ENCODE measurements at places on chromosomes 5 and 9.

DNA sequence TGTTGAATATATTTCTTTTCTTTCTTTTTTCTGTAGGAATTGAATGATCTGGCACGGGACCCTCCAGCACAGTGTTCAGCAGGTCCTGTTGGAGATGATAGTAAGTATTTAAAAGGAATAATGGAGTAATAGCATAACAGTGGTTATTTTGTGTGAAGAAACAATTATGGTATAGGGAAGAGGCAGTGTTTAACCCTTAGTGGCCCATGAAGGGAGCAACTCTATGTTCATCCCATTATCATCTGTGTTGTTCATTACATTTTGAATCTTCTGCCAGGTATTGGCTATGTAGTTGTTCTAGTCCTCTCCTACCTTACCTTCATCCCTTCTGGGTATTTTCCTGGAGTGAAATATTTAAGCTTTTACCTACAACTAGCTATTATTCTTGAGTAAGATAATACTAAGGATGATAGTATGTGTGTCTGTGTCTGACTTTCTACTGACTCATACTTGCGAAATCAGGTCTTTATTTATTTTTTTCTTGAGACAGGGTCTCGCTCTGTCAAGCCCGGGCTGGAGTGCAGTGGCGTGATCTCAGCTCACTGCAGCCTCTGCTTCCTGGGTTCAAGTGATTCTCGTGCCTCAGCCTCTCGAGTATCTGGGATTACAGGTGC lies 39.3 kb downstream of the UBE2D2 start:
- no peak for DNase-seq

DNA sequence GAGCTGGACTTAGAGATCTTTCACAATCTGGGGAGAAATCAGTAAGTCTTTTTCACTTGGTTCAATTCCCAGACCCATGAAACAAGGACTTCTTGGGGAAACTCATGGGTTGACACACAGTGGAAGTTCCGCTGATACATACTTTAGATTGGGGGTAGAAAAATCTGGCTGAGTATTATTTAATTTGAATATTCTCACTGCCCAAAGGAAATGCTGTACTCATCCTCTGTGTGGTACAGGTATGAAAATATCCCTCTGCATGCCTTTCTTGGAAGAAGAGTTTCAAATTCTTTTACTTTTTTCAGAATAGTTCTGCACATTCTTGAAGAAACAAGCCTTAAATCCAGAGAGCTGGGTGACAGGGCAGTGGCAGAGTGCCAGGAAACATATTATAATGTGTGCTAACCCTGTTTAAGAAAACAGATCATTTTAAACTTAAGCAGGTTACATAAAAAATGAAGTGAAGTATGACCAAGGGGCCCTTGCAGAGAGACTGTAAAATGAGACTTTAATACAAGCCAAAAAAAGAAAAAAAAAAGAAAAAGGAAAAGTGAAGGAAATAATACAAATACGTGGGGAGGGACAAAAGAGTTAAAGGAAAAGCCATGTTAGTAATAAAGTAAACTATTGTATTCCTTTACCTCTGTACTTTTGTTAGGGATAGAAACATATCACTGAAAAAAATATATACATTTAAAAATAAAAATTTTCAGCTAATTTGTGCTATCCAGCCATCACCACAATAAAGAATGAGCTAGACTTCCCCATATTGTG lies 173.4 kb upstream of the NR3C1 start:
- DNase-seq = no peak

GRCh38 chr5:128083811-128084227 lies 253 bp downstream of the SLC12A2 start:
- no peak for DNase-seq

- DNase-seq = no peak
These were observed 8.1 kb downstream of the FGF18 start for GRCh38 chr5:171427318-171428167.

- DNase-seq = no peak
These were observed 7.0 kb upstream of the RASGEF1C start for GRCh38 chr5:180215783-180216630.

DNA sequence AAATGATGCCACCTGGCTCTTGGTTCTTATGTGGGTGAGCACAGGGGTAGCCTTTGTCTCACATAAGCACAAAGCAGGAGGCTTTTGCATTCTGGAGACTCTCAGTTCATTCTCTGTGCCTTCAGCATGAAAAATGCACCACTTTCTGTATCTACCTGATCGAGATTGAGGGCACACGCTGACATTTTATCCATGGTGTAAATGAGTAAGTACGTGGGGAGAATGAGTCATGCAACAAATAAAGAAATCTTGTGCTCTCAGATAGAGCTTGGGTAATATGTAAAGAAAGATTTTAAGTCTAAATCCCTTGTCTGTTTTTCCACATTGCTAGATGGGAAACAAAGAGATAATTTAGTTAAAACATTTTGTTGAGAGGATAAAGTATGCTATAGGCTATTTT lies 607.2 kb upstream of the WWC1 start:
- DNase-seq = no peak

- DNase-seq = peak; percentile 37
These were observed 9.3 kb upstream of the PFDN1 start for GRCh38 chr5:140312067-140312790.

- DNase-seq = no peak
These were observed 117.1 kb downstream of the DMXL1 start for GRCh38 chr5:119187776-119188529.

DNA sequence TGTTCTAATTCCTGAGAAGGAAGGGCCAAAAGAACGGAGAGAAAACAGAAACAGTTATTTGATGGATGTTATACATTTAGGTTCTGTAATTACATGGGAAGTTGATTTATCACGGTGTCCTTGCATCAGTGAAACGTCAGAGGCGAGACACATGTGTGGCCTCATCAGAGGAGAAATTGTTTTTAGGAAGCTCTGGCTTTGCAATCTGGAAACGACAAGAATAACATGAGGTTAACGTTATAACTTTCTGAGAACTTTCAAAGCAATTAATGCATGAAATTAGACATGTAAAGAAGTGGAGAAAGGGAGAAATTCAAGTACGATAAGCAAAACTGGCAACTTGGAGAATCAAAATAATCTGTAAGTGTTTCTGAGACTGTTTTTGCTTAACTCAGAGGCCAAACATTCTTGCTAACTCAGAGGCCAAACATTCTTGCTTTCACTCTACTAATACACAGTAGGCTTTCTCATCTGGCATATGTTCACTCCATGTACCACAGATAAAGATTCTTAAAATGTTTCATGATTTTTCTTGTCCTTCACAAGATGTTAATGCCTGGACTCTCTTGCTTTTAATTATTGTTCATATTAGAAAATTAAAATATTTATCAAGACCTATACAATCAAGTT lies 933.0 kb downstream of the TLE4 start:
- DNase-seq = no peak

DNA sequence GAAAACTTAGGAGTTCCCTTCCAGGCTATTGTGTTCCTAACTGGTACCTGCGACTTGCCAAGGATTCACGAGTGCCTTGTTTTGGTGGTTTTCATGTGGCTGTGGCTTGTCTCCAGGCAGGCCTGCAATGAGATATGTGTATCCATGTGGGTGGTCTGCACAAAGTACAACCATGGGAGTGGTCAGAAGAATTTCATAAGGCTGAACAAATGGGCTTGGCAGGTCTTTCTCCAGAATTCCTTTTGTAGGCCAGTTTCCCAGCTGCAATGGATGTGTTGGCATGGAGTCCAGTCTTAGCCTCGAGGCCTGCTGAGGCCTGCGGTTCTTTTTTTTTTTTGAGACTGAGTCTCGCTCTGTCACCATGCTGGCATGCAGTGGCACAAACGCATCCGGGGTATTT lies 28.8 kb upstream of the MELK start:
- DNase-seq = no peak

DNA sequence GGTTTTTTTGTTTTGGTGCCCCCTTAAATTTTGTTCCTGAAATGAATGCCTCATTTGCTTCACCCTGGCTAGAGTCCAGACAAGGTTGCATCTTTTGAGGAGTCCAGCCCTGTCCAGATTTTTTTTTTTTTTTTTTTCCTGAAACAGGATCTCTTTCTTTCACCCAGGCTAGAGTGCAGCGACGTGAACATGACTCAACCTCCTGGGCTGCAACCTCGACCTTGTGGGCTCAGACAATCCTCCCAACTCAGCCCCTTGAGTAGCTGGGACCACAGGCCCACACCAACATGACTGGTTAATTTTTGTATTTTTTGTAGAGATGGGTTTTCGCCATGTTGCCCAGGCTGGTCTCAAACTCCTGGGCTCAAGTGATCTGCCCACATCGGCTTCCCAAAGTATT lies 469.0 kb upstream of the BRINP1 start:
- no peak for DNase-seq

GRCh38 chr9:113631871-113632665 lies 168.5 kb downstream of the RGS3 start:
- DNase-seq = no peak

GRCh38 chr5:88883059-88883835 lies at the start of gene MEF2C:
Gene MEF2C, minus strand, starts transcription at chr5:88883184. Its CDS starts 59,396 bp downstream, at chr5:88823788.
- DNase-seq = peak; percentile 57

- DNase-seq = no peak
These were observed 9.9 kb downstream of the STC2 start for GRCh38 chr5:173318330-173318729.

GRCh38 chr5:8676695-8677094 lies 807.7 kb downstream of the MTRR start:
- no peak for DNase-seq

- DNase-seq = peak; percentile 12
These were observed 46.7 kb downstream of the GARNL3 start for GRCh38 chr9:127311239-127311741.

DNA sequence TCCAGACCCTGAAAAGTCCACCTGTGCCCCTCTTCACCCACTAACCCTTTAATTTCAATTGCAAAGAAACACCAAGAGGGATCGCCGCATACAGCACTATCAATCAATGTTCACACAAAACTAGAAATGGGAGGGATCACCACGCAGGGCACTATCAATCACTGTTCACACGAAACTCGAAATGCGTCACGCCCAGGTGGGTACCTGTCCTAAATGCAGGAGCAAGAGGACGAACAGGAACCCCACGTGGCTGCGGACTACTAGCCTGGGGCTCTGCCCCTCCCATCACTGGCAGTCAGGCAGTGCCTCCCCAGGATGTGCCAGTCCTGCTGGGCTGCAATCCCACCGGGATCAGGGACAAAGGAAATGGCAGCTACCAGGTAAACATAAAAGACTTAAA lies 28.2 kb downstream of the RASGEF1C start:
- DNase-seq = no peak

- DNase-seq = no peak
These were observed 116.2 kb upstream of the CNTLN start for GRCh38 chr9:17018540-17019196.

GRCh38 chr5:140609126-140609525 lies 23.8 kb downstream of the CD14 start:
- DNase-seq = no peak

DNA sequence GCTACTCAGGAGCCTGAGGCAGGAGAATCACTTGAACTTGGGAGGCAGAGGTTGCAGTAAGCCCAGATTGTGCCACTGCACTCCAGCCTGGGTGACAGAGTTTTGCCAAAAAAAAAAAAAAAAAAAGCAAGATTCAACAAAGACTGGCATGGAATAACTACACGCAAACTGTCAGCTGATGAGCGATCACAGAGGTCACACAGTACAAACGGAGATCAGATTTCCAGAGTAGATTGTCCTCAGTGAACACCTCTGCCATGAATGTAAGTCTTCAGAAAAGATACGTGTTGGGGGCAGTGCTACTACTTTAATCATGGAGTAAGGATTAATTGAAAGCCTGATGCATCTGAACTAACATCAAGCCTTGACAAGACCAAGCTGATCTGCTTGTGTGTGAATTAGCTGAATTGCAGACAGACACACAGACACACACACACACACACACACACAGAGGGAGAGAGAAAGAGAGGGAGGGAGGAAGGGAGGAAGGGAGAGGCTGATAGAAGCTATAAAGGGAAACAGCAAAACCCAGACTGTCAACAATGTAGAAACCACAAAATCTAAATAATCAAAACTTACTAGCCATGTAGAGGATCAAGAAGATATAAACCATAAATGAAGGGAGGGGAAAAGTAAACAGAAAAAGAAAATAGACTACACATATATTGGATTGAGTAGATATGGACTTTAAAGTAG lies 222.9 kb upstream of the ZNF462 start:
- no peak for DNase-seq

DNA sequence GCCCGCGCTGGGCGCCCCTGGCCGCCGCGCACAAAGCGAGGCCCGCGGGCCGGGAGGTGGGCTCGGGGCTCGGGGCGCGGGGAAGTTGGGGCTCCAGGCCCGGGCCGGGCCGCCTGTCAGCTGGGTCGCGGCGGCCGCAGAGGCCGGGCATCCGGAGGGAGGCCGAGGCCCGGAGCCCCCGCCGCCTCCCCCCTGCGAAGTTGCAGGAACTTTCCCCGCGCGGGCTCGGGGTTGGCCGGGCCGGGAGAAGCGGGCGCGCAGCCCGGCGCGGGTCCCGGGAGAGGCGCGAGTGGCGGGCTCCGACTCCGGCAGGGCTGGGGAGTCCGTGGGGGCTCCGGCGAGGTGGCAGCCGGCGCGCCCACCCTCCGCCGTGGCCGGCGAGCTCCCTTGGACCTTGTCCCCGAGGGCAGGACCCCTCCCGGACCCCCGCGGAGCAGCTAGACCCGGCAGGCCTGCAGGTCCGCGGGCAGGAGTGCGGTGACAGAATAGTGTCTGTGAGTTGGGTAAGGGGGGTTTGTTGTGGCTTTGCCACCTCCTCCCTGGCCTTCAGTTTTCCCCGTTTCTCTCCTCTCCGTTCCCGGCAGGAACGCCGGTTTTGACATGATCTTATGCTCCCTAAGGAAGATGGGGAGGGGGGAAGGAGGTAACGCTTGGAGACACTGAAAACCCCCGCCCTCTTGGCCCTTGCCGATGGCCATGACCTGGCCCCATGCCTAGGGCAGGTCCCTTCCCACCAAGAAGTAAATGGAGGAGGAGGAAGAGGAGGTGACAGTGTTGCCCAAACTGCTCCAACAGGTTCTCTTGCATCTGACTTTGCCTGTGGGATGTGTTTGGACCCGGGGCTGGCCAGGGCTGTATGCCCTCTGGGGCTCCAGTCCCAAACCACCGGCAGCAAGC lies 942 bp downstream of the PHF2 start:
- no peak for DNase-seq

DNA sequence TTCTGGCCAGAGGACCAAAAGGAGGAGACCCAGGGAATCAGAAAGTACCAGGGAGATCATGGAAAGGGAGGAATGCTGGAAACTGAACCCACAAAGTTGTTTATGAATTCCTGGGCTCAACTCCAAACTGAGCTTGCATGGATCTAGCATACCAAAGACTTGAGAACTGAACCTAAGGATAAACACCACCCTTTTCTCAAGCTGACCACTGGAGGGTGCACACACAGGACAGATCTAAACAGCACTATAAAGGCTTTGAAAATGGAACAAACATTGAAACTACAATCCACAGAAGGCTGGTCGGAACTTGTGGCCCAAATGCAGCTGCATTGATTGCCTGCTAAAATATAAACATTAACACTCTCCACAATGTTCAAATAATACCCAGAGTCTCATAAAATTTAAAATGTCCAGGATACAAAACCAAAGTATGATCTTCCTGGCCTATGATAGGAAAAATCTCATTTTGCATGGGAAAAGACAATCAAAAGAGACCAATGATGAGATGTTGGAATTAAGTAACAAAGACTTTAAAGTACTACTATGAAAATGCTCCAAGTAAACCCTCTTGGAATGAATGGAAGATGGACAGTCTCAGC lies 15.6 kb upstream of the IRF1 start:
- DNase-seq = no peak

All from T1000 (cell line).